Fibroblast of villous mesenchyme (primary cell): ENCODE measurements at places on chromosomes 12 and 14. TPM values are rescaled to one million over a fixed set of nuclear protein-coding genes. Genes with fewer than 3 reads are reported as not detected.

- no peak for DNase-seq
These were observed 182.1 kb upstream of the HMGA2 start for GRCh38 chr12:65642061-65642661.

Gene TPH2
- total RNA-seq: not detected in 2 replicates

Gene MYF5
- not detected in 2 replicates for total RNA-seq

Gene NPFF
- not detected in 2 replicates for total RNA-seq

Gene ASB2
- total RNA-seq: 0.86 and 1.9 TPM in 2 replicates

GRCh38 chr12:1929985-1930802 lies 11.7 kb upstream of the CACNA2D4 start:
- DNase-seq: no peak

GRCh38 chr12:21678959-21679358 lies 21.3 kb upstream of the LDHB start:
- no peak for DNase-seq

Gene GPRC5D
- not detected in 2 replicates for total RNA-seq

DNA sequence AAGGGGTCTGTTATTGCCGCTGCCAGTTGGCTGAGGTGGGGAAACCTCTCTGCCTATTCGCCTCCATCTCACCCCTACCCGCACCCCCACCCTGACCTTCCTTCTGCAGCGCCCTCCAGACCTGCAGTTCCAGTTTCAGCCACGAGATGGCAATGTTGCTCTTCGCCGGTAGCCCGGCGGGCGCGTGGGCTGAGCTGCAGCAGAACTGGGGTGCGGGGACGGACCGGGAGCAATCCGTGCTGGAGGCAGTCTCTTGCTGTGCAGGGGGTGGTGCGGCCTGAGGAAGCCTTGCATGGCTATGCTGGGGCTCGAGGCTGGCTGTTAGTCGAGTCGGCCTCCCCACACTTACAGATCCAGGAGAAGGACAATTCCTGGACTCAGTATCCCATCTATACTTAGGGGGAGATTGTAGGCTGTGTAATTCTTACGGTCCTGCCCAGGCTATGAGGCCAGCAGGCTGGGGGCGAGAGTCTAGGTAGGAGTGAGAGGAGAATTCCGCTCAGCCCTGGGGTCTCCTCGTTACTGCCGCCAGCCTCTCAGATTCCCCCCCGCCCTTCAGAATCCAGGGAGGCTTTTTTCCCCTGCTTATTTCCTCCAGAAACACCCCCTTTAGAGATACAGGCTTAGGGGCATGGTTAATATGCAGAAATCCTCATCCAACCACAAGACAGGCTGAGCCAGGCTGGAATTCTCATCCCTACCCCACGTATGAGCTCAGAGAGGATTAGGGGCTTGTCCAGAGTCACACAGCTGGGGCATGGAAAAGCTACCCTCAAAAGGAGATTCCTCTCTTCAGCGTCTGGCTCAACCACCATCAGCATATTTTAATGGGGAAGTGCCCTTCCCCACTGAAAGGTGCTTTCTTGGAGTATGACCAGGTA lies 118.2 kb downstream of the AACS start:
- DNase-seq: peak; percentile 67

Gene KCNA1
- total RNA-seq: not detected in 2 replicates

DNA sequence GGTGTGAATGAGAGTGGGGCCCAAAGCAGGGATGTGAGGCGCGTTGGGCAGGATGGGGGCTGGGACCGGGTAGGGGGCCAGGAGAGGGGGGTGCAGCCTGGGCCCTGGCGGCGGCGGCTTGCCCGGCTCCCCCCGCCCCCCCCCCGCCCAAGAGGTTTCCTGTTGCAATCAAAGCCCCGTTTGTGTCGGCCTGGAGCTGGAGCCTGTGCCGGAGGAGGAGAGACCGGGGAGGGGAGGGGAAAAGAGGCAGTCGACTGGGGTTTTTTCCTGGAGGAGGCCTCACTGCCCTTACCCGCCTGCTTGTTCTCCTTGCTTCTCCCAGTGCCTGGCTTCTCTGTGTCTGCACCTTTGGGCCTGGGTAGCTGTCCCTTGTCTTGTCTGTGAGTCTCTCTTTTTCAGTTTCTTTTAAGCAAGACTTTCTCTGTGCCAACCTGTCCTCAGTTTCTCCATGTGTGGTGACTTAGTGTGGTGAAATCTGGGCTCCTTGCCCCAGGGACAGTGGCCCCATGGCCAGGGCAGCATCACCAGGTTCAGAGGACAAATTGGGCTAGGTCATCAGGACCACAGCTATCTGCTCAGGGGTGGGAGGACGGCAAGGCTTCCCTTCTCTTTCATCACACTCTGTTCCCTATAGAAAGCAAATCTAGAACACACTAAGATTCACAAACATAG lies 8.5 kb downstream of the RARG start:
- DNase-seq: peak; percentile 54

- no peak for DNase-seq
These were observed 44.8 kb upstream of the PCED1B start for GRCh38 chr12:47034661-47035060.

Gene RAB5B
- 70.9 and 111 TPM in 2 replicates for total RNA-seq

Gene NR4A1
- 2.2 and 2.9 TPM in 2 replicates for total RNA-seq

Gene LIN52
- total RNA-seq: 10.0 and 11.2 TPM in 2 replicates

Gene KRT85
- not detected in 2 replicates for total RNA-seq

Gene SLC35E3
- total RNA-seq: 2.6 and 6.5 TPM in 2 replicates

Gene IFI27L2
- 94.1 and 102 TPM in 2 replicates for total RNA-seq
